ENCODE measurements at places on chromosomes 3 and 15.

DNA sequence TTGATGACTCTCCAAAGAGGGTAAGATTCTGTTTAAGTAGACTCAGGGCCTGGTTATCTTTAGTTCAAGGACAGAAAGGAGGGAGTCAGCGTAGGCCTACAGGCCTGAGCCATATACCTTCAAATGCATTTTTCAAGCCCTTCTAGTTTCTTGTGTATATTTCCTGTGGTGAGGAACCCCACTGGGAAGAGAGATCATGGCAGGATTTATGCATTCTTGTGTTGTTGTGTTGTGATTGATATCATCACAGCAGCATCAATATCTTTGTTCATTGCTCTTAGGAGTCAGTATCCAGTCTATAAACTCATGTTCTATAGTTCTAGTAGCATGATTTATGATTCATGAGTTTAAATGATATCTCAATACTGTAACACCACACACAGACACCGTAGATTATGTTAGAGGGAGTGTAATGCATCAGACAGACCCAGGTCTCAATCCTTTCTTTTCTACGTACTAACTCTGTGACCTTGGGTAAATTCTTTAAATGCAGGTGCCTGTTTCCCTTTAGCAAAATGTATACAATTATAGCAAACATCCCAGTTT lies 427.5 kb downstream of the PDCD6IP start:
- DNase-seq = no peak

DNA sequence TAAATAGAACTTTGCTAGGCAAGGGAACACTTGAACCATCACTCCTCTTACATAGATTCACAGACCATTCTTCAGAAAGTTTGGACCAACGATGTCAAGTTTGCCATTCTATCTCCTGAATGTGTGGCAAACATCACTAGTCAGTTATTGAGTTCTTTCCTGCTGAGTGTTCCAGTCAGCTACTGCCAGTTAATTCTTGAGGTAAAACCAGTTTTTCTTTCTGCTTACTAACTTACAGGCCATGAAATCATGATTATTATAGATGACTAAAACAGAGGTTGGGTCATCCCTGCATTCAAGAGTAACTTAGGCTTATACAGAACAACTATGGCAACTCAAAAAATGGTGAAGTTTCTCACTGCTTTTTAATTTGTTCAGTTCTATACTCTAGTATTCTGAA lies 88.2 kb downstream of the AP4E1 start:
- DNase-seq = no peak

DNA sequence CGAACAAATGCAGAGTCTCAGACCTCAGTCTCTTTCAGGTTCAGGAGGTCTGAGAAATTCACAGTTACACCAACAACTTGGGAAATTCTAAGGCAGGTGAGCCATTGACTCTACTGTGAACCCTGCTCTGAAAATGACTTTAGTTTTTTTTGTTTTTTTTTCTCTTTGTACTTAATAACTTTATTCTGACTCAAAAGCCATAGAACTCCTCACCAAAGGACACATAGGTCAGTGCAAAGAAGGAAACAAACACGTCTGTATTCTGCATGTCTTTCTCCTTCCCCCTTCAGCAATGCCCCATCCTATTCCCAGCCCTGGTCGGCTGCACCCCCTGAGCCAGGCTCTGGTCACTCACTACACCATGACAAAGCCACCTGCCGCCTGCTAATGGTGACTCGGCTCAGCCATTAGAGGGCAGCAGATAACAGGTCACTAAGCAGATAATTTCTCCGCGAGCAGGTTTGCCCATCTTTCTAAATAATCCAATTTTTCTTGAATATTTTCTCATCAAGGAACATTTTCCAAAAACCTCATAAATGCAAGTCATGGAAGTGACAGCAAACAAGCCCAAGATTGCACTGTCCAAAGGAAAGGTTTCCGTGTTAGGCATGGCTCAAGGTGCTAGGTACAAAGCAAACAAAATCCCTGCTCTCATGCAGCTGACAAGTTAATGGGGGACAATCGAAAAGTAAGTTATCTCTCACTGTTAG lies 37.7 kb downstream of the TM4SF4 start:
- DNase-seq = no peak

DNA sequence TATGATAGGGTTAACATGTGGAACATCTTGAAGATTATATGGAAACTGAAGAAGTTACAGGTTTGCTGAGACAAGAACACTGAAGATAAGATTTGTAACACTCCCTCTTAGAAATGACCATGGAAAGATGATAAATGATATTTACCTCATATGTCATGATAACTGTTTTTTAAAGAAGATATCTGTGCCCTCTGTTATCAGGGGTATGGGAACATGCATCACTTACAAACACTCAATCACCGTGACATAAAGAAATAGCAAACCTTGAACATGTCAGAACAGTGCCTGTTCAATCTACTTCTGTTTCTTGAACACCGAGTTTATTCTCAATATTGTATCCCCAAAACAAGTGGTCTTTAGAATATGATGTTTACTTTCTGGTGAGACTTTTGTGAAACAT lies 149.4 kb downstream of the ROBO2 start:
- no peak for DNase-seq

DNA sequence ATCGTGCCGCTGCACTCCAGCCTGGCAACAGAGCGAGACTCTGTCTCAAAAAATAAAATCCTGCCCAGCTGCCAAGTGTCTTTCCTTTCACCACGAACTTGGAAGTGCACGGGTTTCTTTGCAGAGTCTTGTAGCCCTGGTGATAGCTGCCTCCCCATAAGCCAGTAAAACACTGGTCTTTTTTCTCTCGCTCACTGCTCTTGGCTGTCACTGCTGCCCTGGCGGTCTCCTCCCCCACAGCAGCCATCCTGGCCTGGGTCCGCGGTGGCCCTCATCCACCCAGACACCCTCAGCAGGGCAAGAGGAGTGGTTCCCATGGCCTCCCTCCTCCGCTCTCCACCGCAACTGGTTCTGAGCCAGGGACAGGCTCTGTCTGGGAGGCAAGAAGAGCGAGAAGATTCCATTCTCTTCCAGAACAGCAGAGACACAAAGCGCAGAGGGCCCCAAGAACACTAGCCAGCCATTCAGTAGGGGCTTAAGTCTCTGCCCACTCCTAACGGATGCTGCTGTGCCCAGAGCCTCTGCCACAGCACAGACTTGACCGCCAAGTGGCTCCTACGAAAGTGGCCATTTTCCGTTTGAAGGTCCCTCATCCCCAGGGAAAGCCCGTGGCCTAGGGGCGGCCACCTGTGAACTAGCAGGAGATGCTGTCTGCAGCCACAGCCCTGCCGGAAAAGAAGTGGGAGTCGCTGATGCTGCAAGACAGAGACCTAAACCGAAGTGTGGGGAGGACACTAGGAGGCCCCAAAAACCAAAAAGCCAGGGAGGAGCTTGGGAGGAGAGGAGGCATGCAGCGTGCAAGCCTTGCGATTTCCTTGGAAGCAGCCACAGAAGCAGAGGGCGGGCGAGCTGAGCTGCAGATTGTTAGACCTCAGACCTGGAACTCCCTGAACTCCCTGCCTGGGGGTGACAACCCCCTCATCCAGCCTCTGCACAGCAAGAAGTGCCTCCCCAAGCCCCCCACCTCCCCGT lies 44.1 kb downstream of the KLHL25 start:
- no peak for DNase-seq

DNA sequence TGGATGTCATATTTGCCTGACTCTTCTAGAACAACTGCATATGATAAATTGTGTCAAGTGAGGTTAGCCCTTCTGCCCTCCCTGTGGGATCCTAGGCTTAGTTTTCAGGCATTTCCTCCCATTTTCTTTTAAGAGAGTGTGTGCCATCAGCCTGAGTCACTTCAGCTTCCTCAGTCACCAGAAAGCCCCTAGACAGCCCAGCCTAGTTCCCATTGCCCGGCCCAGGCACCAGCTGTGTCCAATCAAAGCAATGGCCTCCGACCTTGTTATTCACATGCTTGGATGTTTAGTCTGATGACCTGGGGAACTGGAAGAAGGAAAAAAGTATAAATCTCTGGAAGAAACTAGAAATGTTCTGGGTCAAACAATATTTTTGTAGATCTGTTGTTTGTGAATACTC lies 221.9 kb upstream of the LRIG1 start:
- DNase-seq = no peak

- no peak for DNase-seq
Measured at GRCh38 chr15:100018191-100018590, 285.0 kb upstream of the LYSMD4 start.

DNA sequence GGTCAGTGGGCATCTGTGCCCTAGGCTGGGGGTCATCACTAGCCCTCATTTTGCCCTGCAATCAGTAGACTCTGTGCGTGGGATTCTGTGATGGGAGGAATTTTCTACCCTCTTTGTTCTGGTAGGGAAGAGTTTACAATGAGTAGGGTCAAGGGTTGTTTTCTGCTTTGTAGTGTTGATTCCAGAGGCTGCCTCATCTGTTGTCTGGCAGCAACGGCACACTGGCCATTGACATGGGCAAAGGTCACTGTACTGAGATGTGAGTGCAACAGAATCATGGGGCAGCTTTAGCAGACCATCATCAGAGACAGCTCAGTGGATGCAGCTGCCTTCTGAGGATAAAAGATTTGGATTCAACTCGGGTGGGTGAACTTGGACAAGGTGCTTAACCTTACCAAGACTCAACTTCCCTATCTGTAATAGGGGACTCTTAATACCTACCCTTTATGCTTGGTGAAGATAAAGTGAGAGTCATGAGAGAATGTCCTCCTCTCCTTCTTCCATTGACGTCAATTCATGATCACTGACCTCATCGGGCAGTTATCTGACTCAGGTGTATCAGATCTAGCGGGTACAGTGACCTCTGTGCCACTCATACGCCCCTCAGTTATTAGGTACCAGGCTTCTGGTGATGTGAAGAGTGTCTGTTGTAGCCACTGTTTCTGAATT lies 127.5 kb downstream of the RPLP1 start:
- DNase-seq = no peak

DNA sequence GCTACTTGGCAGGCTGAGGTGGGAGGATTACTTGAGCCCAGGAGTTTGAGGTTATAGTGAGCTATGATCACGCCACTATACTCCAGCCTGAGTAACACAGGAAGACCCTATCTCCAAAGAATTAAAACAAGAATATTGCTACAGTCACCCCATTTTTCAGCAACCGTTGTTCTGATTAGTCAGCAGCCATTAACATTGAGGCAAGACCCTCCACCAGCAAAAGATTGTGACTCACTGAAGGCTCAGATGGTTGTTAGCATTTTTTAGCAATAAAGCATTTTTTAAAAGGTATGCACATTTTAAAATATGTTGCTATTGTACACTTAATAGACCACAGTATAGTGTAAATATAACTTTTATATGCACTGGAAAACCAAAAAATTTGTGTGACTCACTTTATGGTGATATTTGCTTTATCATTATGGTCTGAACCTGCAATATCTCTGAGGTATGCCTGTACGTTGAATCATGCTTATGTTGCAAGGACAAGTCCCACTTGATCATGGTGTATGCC lies 492.6 kb downstream of the SQOR start:
- no peak for DNase-seq

GRCh38 chr3:172223870-172224269 lies 184.5 kb downstream of the FNDC3B start:
- DNase-seq = no peak

DNA sequence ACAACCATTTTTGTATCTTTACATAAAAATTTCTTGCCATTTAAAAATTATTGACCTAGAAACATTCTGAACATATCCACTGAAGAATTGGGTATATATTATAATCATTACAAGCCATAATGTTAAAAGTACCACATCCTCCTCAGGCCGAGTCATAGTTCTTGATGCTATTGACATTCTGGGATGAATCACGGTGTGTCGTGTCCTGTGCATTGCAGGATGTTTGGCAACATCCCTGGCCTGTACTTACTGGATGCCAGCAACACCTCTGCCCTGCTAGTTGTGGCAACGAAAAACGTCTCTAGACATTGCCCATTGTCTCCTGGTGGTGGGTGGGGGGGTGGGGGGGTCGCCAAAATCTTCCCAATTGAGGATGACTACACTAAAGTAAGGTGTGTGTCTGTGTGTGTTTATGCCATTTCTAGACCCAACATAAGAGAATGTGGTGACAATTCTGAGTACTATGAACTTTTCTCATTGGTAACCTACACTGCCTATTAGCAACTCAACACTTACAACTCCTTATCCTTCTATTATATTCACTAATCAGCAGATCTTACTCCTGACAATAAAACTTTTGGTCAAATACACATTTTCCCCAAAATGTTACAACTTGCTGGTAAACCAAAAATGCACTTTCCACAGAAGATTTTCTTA lies 471.6 kb downstream of the FOXP1 start:
- DNase-seq = no peak

DNA sequence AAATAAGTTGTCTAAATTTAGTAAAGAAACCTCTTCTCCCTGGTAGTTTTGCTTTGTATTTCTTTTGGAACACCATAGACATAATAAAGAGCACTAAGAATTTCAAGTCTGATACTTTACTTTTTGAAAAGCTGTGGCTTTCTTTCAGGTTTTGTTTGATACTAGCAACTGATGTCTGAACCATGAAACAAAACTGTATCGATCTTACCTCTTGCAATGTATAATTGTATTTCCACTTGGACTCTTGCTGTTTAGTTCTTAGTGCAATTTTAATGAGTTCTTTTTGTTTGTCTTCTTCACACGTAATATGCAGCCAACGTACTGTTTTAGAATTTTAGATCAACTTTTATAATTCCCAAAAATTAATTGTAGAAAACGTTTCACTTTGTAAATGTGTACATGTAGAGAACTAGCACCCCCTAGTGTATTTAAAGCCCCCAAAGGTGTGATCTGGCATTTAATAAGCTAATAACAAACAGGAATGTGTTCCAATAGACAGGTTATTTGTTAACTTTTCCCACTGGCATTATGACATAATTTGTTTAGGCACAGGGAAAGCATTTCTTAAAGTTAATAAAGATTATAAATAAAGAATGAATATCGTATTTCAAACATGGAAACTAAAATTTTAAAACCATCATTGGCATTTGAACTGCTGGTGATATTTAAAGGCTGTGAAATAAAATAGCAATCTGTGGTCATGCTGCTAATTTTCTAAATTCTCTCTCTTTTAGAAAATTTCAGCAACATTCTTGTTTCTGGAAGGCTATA lies 289.1 kb upstream of the DNAJC19 start:
- no peak for DNase-seq

- DNase-seq = no peak
Measured at GRCh38 chr3:182234881-182235280, 523.2 kb downstream of the SOX2 start.

DNA sequence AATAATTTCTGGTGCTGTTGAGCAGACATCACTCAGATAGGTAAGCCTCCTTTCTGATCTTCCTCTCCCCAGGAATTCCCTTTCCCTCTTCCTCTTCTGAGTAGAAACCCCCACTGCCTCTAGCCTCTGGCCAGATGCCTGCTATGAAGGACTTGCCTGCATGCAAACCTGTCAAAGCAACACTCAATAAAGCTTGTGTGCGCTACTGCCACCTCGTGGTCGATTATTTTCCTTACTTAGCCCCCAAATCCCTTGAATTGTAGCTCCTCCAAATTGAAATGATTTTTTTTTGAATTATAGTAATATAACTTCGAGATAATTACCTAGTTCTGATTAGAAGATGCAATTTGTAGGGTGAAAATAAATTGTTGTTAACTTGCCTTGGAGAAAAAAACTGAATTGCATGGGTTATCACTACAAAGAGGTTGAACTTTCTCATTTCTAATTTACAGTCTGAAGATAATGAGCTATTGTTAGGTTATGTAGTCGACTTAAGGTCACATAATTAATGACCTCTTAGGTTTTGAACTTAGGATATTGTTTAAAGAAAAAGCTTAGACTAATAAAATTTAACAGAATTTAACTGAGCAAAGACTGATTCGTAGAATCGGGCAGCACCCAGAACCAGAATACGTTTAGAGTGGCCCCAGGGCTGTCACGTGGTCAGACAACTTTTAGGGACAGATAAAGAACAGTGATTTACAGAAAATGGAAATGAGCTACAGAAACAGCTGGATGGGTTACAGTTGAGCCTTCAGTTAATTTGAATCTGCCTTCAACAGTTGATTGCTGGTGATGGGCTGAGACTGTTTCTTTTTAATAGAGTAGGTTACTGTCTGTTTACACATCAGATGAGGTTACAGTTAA lies 269.3 kb downstream of the ARPP21 start:
- DNase-seq = no peak
